ENCODE measurements at places on chromosomes 16 and 17. TPM values are rescaled to one million over a fixed set of nuclear protein-coding genes. Genes with fewer than 3 reads are reported as not detected.

GRCh38 chr16:66309-67182 lies 5.9 kb downstream of the RHBDF1 start:
- H3K4me3 ChIP-seq, result no peak overlapping the region
- peaks cover 23% of the 10 kb centered on the region for H3K4me1 ChIP-seq
- no peaks in the 10 kb centered on the region for H3K27me3 ChIP-seq

Gene SNX20
- total RNA-seq, result not detected

DNA sequence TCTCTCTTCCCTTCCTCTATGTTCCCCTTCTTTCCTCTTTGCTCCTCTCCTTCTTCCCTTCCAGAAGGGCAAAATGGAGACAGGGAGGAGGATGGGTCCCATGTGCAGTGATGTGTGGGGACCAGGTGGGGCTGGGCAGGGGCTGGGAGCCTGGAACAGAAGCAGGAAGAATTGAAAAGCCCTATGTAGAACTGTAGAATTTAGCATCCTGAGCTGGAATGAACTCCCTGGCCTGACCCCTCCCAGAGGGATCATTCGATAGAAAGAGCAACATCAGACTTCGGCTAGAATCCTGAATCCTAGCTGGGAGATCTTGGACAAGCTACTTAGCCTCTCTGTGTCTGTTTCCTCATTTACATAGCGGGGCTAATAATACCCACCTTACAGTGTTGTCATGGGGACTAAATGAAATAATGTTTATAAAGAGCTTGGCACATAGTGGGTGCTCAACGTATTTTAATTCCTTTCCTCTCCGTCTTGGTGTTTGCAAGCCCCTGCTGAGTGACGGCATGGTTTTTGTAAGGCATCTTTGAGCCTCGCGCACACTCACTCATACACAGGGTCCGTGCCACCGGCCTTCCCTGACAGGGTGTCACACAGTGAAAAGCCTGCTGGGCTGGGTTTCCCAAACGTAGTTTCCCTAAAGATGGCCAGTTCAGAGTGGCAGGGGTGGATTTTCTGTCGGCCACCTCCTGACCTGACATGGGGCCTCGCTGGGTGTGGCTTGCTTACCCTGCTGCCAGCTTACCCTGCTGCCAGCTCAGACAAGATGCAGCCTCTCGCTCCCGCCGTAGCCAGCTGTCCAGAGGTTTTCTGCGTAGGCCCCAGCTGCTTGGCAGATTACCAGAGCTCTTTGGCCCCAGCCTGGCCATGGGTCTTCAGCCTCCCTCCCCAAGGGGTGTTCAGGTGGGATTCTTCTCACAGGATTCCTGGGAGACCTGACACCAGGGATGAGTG lies 6.1 kb upstream of the ARHGAP23 start:
- peaks cover 40% of the 10 kb centered on the region for H3K27me3 ChIP-seq
- H3K36me3 ChIP-seq, result no peaks in the 10 kb centered on the region
- DNase-seq, result no peak

DNA sequence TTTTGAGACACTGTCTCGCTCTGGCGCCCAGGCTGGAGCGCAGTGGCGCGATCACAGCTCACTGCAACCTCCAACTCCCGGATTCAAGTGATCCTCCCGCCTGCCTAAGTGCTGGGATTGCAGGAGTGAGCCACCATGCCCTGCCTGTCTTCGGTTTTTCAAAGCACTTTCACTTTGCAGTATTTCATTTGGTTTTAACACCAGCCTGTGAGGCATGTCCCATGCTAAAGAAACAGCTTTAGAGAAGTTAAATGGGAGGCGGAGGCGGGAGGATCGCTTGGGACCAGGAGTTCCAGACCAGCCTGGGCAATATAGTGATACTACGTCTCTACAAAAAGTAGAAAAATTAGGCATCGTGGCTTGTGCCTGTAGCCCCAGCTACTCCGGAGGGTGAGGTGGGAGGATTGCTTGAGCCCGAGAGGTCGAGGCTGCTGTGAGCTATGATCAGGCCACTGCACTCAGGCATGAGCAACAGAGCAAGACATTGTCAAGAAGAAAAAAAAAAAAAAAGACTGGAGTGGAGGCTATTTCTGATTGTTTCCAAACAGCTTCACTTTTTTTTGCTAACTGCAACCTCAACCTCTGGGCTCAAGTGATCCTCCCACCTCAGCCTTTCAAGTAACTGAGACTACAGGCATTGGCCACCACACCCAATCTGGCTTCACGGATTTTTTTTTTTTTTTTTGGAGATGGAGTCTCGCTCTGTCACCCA lies 1.3 kb downstream of the METTL23 start:
- peaks cover 24% of the 10 kb centered on the region for H3K36me3 ChIP-seq
- no peak for DNase-seq
- H3K4me3 ChIP-seq, result peak overlapping the region; percentile 89
- no peaks in the 10 kb centered on the region for H3K27me3 ChIP-seq
- peak overlapping the region; percentile 73 for H3K27ac ChIP-seq

GRCh38 chr16:28534542-28535373 lies 4.0 kb downstream of the NUPR1 start:
- no peaks in the 10 kb centered on the region for H3K36me3 ChIP-seq
- no peak for DNase-seq
- H3K27ac ChIP-seq, result no peak overlapping the region
- no peaks in the 10 kb centered on the region for H3K27me3 ChIP-seq
- peaks cover 9% of the 10 kb centered on the region for H3K4me1 ChIP-seq

Gene HCRT
- not detected for total RNA-seq

Gene CENPT
- total RNA-seq, result 52.1 TPM

- H3K4me3 ChIP-seq, result no peak overlapping the region
- H3K27me3 ChIP-seq, result no peaks in the 10 kb centered on the region
- H3K27ac ChIP-seq, result no peak overlapping the region
- no peaks in the 10 kb centered on the region for H3K36me3 ChIP-seq
Observed at GRCh38 chr16:83623091-83623730, 184.6 kb upstream of the HSBP1 start.

Gene PLXDC1
- total RNA-seq, result 4.1 TPM
